ENCODE measurements at places on chromosomes 3 and 15. TPM values are rescaled to one million over a fixed set of nuclear protein-coding genes. Genes with fewer than 3 reads are reported as not detected.

KIF15 gene
- total RNA-seq = 0.37 TPM

- DNase-seq = no peak
These were observed 84.9 kb downstream of the WWTR1 start for GRCh38 chr3:149572796-149573414.

ALDH1A3 gene
- total RNA-seq = 5.0 TPM

- DNase-seq = no peak
These were observed 196.0 kb upstream of the TOPAZ1 start for GRCh38 chr3:44045476-44046275.

- DNase-seq = no peak
These were observed 19.9 kb downstream of the ZNF710 start for GRCh38 chr15:90020936-90021507.
